ENCODE measurements at places on chromosomes 1 and 21. TPM values are rescaled to one million over a fixed set of nuclear protein-coding genes. Genes with fewer than 3 reads are reported as not detected.
A peak's percentile ranks its signal among the peaks of the same experiment; 100 is the strongest.

The OR2T35 gene
- not detected for total RNA-seq

The RNU1-1 gene
- 3,038 TPM for total RNA-seq

The CD1B gene
- not detected for total RNA-seq

The CFAP141 gene
- total RNA-seq = not detected

The AMY1C gene
- not detected for total RNA-seq

The MIXL1 gene
- not detected for total RNA-seq

DNA sequence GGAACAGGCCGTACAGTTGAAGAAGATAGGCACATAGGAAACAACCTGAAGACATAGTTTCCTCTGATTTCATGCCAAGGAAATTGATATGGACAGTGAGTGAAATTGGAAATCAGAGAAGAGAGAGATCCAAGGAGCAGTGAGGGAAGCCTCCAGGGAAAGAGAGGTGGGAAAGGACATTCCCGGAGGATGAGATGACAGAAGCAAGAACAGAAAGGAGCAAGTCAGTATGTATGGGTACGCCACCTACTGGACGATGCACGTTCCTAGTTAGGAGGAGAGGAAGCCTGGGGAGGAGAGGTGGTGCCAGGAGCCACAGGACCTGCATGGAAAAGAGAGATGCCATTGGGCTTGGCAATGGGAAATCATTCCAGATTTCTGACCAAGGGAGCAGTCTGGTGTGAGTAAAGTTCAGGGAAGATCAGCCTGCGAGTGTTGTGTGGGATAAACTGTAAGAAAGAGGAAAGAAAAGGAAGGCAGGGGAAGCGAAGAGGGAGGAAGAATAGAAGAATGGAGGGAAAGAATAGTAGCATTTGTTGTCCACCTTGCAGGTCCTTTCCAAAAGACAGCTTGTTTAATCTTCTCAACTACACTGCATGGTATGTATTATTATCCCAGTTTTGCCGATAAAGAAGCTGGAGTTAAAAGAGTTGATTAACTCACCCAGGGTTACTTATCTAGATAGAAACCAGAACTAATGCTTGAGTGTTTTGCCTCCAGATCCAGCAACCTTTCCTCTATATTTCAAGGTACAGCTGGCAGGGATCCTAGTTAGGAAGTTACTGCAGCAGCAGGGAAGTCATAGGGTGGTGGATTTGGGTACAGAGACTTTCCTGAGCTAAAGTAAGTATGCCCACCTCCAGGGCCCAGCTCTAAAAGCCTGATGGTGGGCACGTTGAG is 27.4 kb downstream of the C1orf116 start:
- H3K27me3 ChIP-seq = no peaks in the 10 kb centered on the region
- no peaks in the 10 kb centered on the region for H3K36me3 ChIP-seq
- no peak for DNase-seq
- H3K4me1 ChIP-seq = no peaks in the 10 kb centered on the region

- no peaks in the 10 kb centered on the region for H3K27me3 ChIP-seq
- no peak overlapping the region for H3K27ac ChIP-seq
These were observed 5.1 kb downstream of the KCNJ15 start for GRCh38 chr21:38261851-38262250.

- peak; percentile 54 for DNase-seq
- no peaks in the 10 kb centered on the region for H3K27me3 ChIP-seq
- H3K36me3 ChIP-seq = peaks cover 59% of the 10 kb centered on the region
- peak overlapping the region; percentile 26 for H3K27ac ChIP-seq
- no peak overlapping the region for H3K4me3 ChIP-seq
These were observed 11.9 kb downstream of the RCSD1 start for GRCh38 chr1:167641786-167642500.

DNA sequence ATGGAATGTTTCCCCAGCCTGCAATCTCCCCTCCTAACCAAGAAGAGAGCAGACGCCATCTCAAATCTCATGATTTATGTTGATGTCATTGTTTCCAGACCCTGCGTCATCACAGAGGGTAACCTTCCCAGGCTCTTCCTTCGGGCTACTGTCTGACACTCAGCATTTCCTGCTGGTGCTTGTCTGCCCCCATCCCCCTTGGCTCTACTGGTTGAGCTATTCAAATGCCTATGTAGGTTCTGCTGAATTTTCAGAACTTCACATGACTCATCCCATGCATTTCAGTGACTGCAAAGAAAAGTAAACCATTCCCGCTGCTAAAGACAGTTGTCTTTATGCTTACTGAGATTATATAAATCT is 24.8 kb upstream of the ITPKB start:
- no peaks in the 10 kb centered on the region for H3K36me3 ChIP-seq
- peak; percentile 37 for DNase-seq
- H3K27ac ChIP-seq = no peak overlapping the region
- H3K4me1 ChIP-seq = peaks cover 5% of the 10 kb centered on the region
- H3K4me3 ChIP-seq = no peak overlapping the region

- H3K4me1 ChIP-seq = no peaks in the 10 kb centered on the region
- H3K27ac ChIP-seq = no peak overlapping the region
- peaks cover 55% of the 10 kb centered on the region for H3K36me3 ChIP-seq
These were observed 11.6 kb downstream of the HCRTR1 start for GRCh38 chr1:31628931-31629556.

DNA sequence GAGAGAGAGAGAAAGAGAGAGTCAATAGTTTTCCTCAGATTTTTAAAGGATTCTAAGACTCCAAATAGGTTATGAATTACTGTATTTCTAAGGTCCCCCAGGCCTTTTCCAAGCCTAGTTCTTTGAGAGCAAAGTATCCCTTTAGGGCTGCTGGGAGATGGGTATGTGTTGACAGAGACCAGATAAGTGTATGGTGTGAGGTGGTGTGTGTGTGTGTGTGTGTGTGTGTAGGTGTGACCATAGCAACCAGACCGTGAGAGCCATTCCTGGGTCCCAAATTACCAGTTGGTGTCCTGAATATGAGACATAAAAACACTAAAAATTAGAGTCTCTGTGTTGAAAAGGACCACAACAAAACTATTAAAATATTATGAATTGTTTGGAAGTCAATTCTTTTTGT is 41.7 kb upstream of the DNAJC6 start:
- H3K27ac ChIP-seq = no peak overlapping the region
- H3K36me3 ChIP-seq = no peaks in the 10 kb centered on the region
- no peak for DNase-seq
- peaks cover 10% of the 10 kb centered on the region for H3K4me1 ChIP-seq

DNA sequence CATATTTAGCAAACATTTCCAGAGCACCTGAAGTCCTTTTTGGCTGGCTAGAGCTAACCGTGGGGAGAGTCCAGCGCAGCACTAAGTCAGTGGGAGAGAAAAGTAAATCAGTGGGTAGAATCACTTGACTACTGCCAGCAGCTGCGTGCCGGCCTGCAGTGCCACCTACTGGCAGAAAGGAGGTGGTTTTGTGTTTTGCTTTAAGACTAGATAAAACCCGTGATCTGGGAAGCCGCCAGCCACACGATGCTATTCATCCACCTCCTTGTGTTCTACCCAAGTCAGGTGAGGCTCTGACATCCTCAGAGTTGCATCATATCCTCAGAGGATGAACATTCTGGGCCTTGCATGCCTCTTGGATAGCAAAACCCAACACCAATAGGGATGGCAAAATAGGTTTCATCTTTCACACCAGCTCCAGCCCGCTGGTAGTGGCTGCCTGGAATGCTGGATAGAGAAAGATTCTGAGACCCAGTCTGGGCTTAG is 14.1 kb upstream of the HEYL start:
- peak; percentile 51 for DNase-seq
- H3K36me3 ChIP-seq = no peaks in the 10 kb centered on the region
- H3K4me3 ChIP-seq = no peak overlapping the region
- no peaks in the 10 kb centered on the region for H3K27me3 ChIP-seq

DNA sequence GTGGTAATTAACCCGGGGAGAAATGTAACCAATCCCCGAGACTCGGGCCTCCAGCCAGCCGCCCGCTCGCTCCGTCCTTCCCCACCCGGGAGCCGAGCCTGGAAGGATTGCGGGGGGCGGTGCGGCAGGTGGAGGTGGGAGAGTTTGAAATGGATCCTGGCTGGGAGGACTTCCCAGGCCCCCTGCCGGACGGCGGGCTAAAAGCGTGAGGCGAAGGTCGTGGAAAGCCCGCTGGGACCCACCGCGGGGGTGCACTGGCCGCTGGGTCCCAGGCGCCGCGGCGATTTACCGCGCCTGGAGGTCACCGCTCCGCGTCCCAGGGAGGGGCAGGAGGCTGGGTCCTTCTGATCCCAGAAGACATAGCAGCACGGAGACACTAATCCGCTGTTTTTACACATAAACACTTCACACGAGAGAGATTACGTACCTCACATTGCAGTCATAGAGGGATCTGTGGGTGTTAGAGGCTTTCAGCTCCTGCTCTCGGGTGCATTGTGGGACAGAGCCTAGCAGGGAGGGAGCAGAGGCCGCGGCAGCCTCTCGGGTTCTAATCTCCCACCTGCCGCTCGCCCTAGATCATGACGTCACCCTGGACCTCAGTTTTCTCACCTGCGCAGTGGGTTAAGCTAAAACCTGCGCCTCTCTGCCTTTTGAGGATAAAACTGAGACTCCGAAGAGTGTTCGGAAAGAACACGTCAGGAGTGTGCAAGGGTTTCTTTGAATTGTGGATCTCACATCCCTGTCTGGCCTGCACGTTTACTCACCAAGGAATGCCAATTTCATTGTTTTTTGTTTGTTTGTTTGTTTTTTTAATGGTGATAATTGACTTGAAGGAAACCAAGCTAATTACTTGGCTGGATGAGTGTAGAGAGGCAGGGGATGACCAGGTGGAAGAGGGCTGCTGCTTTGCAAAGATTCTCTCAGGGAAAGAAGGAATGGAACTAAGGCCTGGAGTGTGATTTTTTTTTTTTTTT is 17.1 kb upstream of the TMEM9 start:
- peaks cover 15% of the 10 kb centered on the region for H3K4me1 ChIP-seq
- no peaks in the 10 kb centered on the region for H3K27me3 ChIP-seq
- peak; percentile 29 for DNase-seq
- no peak overlapping the region for H3K27ac ChIP-seq
- H3K36me3 ChIP-seq = no peaks in the 10 kb centered on the region

GRCh38 chr1:197970771-197971170 is 53.6 kb downstream of the LHX9 start:
- H3K27me3 ChIP-seq = no peaks in the 10 kb centered on the region
- no peak overlapping the region for H3K4me3 ChIP-seq
- no peak overlapping the region for H3K27ac ChIP-seq

All from natural killer cell (primary cell).